ENCODE measurements at places on chromosomes 4 and X.
A peak's percentile ranks its signal among the peaks of the same experiment; 100 is the strongest.

DNA sequence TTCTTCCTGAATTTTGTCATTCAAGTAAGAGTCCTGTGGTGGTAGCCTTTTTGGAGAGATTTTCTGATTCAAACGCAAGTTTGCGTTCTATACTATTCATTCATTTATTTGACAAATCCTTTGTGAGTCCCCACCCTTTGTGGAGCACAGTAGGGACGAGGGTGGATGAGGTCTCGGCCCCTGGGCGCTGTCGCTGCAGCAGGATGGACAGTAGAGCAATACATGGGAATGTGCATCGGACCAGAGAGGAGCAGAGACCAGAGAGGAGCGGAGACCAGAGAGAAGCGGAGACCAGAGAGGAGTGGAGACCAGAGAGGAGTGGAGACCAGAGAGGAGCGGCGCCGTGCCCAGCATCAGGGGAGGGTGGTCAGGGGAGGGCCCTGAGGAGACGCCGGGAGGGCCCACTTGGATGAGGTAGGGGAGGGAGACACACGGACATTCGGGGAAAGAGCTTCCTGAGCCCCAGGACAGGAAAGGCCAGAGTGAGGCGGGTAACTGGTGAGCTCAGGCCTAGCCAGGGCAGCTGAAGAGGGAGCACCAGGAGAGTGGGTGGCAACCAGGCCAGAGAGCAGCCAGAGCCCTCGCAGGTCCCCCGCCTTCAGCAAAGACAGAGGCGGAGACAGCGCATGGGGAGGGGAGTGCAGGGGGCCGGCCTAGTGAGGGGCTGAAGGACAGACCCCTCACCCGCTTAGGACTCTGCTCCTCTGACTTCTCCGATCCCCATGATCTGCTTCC, 67.3 kb downstream of the NAT8L start:
- no peak for DNase-seq

DNA sequence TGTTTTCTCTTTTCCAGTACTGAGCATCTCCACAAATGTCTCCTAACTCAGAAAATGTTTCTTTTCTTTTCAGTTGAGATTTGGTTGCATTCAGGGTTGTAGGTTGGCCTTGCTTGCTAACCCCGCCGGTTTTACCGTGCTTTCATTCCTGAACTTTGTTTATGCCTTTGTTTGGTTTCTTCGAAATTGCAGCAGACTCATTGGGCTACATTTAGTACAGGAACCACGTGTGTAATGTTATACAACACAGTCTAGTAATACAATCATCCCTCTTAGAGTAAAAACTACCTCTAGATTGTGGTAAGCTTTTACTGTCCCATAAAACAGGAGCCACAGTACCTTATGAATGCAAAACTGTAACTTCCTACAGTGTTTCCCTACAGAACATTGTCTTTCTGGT, 57.9 kb downstream of the CCKAR start:
- no peak for DNase-seq

- no peak for DNase-seq
Measured at GRCh38 chrX:20060961-20061748, 55.6 kb downstream of the MAP7D2 start.

DNA sequence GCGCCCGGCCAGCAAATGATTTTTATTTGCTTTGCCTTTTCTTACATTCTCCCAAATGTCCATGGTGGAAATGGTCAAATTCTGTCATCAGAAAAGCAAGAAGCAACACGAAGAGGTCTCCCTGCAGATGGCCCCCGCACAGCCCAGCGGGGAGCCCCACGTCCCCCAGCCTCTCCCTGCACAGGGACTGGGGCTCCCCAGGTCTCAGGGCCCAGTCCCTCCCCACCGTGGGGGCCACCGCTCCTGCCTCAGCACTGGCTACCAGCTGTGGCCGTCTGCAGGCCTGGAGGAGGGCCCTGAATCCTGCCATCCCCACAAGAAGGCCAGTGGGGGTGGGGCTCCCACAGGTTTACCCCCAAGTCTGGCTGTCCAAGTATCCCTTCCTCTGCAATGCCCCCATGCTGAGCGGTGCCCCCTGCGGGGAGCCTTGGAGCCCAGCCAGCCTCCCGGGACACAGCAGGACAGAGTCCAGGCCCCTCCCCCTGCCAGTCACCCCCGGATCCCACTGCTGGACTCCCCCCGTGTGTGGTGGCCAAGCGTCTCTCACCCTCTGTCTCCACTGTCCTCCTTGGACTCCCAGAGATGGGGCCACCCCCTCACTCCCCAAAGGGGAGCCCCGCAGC, 38.2 kb upstream of the ADRA2C start:
- no peak for DNase-seq

DNA sequence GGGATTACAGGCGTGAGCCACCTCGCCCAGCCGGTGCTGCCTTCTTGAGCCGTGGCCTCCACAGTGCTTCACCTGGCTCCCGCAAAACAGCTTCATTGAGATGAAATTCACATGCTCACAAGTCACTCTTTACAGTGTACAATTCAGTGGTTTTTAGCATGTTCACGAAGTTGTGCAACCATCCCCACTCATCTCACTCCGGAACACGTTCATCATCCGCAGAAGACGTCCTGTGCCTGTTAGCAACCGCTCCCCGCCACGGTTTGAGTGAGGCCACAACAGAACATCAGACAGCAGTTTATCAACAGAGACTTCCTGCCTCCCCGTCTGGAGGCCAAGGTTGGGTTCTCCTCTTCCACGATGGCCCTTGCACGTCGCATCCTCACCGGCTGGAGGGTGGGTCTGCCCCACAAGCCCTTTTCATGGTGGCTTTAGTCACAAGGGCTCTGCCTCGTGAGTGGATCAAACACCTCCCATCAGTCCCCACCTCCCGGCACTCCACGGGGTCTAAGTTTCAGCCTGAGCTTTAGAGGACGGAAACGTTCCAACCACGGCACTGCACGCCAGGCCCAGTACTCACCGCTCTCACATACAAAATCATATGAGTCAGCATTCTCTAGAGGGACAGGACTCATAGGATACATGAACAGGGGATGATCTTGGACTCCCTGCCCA, 29.6 kb upstream of the SPON2 start:
- peak; percentile 89 for DNase-seq

- no peak for DNase-seq
Measured at GRCh38 chr4:142549248-142549647, 296.9 kb downstream of the INPP4B start.

DNA sequence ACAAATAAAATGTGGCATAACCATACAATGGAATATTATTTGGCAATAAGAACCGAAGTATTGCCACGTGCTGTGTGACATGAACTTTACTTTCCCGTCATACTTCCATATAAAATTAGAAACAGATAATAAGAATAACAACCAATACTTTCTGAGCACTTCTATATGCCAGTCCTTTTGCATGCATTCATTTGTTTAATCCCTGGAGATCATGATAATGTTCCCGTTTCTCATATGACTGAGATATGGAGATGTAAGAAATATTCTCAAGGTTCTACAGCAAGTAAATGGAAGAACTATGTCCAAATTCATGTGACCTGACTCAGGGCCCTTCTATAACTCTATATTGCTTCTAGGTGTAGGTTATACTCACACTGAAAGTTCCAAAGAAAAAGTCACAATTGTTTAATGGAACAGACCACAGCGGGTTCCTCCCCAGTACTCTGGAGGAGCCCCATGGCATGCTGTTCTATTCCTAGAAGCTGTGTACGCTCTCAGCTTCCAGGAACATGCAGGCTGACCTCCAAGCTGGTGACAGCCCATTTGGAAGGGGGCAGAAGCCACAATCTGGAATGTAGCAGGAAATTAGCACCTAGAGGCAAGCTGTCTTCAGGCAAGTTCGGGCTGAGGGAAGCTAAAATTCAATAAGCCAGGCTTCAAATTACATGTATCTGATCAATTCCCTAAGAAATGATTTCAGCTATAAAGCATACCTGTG, 31.5 kb downstream of the QDPR start:
- no peak for DNase-seq

DNA sequence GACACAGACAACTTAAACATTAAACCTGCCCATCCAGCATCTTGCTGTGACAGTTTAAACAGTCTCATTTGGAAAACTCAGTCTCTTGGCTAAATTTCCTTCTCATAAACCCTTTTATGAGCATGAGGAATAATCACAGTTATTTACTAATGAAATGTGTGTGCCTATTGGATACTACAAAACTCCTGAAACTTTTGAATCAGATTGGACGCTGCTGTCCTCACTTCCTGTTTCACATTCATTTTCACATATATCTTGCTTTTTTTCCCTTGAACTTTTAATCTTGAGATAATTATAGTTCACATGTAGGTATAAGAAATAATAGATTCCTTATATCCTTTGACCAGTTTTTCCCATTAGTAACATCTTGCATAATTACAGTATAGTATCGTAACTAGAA, 111.7 kb downstream of the CDKL5 start:
- DNase-seq: no peak

- DNase-seq: no peak
Measured at GRCh38 chr4:6128221-6128850, 72.0 kb downstream of the JAKMIP1 start.

DNA sequence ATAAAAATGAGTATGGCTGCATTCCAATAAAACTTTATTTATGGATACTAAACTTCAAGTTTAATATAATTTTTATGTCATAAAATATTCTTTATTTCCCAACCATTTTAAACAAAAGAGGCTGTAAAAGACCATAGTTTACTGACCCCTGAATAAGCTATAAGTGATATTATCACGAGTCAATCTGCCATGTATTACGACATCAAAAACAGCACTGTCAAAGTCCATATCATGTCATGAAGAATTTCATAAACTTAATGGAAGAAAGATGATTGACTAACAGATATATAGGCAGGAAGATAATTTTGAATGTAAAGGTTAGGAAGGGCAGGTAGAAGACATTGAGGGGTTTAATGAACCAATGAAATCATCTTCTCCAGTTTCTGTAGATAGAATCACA, 18.2 kb downstream of the TMEM156 start:
- no peak for DNase-seq

DNA sequence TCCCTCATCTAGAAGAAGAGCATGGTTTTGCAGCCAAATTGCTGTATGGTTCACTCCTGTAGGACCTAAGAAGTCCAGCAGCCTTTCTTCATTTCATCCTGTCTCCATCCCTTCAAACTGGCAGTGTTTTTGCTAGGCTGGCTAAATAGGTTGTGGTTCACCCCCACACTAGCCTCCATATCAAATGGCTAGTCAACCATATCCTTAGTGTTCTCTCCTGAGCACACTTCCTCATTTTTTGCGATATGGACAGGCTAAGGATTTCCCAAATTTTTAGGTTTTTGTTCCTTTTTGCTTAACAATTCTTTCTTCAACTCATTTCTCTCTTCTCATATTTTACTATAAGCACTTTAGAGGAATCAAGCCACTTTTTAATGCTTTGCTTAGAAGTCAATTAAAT, 98.8 kb upstream of the NOCT start:
- no peak for DNase-seq

GRCh38 chr4:7790023-7790422, 149.6 kb downstream of the AFAP1 start:
- no peak for DNase-seq

DNA sequence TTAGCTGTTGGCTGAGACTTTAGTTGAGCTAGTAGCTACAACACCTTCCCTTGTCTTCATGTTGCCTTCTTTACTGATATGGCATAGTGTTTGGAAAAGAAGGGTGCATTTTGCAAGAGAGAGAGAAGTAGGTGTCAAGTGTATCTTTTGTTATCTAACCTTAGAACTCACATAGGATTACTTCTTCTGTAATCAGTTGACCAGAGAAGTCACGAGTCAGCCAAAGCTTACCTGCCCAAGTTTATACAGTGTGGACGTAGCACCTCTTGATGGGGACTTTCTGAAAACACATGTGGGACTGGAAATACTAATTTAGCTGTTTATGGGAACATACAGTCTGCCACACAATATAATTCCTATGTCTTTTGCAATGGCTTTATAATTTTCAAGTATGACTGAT, 56.0 kb downstream of the UGT8 start:
- no peak for DNase-seq

GRCh38 chr4:149781150-149781549, 34.5 kb downstream of the IQCM start:
- no peak for DNase-seq

Measured in T-cell (primary cell).